ENCODE measurements at places on chromosomes 11 and 22.

DNA sequence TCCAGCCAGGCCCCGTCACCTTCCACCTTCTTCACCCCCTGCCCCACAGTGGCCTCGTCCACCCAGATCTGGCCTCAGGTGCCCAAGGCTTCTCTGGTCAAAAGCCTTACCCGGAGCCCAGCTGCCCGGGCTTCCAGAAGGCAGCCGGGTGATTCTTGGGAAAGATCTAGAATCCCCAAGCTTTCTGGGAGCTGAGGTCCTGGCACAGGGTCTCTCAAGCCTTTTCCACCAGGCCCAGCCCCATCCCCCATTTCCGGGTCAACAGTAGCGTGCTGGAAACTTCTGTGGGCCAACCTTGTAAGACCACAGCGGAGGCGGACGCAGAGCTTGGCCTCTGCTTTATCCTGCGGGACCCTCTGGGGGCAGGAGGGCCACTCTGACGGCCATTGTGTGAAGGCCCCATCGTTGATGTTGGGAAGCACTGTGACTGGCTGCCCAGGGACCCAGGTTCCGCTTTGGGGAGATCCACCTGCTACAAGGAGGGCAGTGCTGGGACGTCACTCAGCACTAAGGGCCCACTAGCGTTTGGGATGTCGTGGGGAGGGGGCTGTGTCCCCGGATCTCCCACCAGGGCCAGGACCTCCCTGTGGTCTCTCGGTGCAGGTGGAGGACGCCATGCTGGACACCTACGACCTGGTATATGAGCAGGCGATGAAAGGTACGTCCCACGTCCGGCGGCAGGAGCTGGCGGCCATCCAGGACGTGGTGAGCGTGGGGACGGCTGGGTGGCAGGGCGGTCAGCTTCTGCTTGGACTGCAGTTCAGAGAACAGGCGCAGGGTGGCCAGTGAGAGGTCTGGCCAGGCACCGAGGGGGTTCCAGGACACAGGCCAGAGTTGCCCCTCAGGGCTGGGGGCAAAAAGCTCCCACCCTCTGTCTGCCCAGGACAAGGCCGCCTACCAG lies 11.5 kb downstream of the TSPAN32 start:
- DNase-seq = no peak

- no peak for DNase-seq
Observed at GRCh38 chr22:32796865-32797573, 4.5 kb upstream of the TIMP3 start.

GRCh38 chr11:126497581-126498122 lies 142.2 kb downstream of the ST3GAL4 start:
- no peak for DNase-seq

DNA sequence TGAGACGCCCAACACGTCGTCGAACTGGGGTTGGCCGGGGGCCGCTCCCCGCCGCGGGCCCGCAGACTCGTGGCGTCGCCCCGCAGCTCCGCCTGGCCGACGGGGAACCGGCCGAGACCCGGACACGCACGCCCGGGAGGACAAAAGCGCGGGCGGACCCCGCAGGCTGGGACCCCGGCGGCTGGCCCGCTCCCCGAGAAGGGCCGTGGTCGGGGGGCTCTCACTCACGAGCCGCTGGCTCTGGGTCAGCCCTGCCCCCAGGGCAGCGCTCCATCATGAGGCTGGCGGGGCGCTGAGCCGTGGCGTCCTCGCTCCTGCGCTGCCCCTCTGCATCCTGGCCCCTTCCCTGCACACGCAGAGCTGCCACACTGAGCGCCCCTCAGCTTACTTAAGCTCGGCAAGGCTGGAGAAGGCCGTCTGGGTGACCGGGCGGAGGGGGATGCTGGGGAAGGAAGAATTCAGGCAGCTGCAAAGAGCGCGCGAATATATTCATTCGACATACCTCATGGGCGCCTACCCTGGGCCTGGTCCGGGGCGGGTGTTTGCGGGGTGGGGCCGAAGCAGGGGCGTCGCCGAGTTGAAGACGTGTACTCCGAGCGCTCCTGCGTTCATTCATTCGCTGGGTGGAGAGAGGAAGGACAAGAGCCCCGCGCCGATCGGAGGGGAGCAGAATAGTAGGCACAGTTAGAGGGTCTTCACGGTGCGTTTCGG lies 579 bp upstream of the CYB5R2 start:
- DNase-seq = no peak

- no peak for DNase-seq
Observed at GRCh38 chr11:27678242-27678641, 22.0 kb downstream of the BDNF start.

DNA sequence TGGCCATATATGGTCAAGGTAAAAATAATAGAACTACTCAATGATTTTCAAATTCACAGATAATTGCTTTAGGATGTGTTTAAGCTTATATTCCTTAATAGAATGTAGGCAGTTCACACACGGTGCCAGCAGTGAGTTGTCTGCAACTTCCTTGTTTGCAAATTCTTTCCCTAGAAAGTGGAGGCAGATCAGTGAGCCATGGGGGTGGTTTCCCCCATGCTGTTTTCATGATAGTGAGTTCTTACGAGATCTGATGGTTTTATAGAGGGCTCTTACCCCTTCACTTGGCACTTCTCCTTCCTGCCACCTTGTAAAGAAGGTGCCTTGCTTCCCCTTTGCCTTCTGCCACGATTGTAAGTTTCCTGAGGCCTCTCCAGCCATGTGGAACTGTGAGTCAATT lies 111.8 kb upstream of the LMO1 start:
- DNase-seq = no peak

DNA sequence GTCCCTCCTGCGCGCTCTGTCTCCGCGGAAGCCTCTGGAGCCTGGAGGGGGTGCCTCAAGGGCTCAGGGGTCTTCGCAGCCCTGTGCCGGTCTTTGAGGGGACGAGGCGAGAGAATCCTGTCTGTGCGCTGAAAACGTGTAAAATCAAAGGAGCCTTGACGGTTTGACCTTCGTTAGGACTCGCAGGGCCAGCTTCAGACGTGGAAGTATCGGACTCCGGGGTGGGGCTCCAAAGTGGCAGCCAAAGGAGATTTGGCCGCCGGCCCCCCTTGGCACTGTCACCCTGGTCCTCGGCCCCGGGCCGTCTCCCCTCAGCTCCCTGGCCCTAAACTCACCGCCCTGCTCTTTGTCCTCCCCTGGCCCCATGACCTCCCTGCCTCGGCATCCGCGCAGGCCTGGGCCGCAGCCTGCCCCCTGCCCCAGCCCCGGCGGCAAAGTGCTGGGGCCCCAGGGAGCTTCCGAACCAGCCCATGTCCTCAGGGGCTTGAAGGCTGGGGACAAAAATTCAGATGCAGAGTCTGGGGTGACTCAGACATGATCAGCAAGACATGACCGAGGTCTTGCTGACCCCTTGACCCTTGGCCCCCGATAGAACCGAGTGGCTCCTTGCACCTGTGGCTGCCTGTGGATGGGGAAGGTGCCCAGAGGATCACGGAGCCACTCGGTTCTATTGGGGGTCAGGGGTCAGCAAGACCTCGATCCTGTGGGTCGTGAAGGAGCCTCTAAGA lies 6.9 kb upstream of the PHRF1 start:
- no peak for DNase-seq

- no peak for DNase-seq
Observed at GRCh38 chr11:86787018-86787536, 13.3 kb upstream of the PRSS23 start.

- DNase-seq = no peak
Observed at GRCh38 chr22:44646668-44647067, 55.3 kb upstream of the PRR5 start.

DNA sequence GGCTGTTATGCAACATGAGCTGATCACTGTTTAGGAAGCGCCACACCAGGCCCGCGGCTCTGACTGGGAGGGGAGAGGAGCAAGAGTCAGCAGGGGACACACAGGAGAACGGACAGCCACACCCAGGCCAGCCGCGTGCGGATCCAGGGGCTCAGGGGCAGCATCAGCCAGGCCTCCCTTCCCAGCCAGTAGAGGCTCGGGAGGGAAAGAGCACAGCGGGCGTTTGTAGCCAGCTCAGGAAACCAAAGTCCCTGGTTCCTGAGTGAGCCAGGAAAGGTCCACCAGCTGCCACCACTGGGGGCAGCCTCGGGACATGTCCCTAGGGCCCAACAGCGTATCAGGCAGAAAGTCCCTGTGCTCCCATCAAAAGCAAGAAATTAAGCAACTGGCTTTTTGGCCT lies 71.8 kb upstream of the PITPNB start:
- no peak for DNase-seq

- no peak for DNase-seq
Observed at GRCh38 chr11:12756867-12757266, 82.6 kb downstream of the TEAD1 start.

DNA sequence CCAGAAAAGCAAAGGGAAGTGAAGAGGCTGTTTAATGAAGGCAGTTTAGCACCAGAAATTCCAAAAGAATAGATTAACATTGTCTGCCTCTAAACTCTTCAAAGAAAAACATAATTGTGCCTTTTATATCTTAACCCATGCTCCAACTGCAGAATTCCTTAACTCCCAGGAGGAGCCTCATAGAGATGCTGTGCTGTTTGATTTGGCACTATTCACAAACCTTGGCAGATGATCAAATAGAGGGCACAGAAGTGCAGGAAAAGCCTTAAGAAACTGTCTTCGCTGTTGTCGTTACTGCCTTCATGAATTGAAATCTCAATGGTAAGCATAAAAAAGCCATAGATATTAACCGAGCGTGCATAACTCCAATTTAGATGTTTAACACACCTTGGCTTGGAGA lies 124.1 kb upstream of the MPPED2 start:
- no peak for DNase-seq

GRCh38 chr22:24465566-24465965 lies 29.6 kb upstream of the UPB1 start:
- no peak for DNase-seq

- no peak for DNase-seq
Observed at GRCh38 chr22:38110008-38110862, at the start of gene BAIAP2L2. Gene BAIAP2L2 (minus strand): TSS chr22:38110684. CDS start chr22:38110525, 159 bp downstream.

DNA sequence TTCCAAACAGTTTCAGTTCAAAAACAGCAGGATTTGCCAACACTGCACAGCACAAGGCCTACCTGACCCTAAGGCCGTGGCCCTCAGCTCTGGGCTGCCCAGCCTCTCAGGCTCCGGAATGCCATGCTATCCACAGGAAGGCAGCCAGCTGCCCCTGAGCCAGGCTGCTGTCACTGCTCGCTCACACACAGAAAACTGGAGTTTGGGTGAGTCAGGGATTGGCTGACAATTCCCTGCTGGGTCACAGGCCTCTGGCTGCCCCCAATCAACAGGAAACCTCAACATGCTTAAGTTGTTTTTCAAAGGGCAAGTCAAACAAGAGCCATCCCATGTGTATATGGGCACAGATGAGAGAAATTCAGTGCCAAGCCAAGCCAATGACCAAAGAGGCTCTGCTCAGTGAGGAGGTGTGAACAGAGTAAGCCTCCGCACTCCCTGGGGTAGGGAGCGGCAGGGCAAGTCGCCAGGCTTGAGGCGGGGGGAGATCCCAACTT lies 50.2 kb downstream of the RPL27A start:
- DNase-seq = no peak

- no peak for DNase-seq
Observed at GRCh38 chr11:2995031-2995561, 3.0 kb upstream of the NAP1L4 start.

GRCh38 chr11:124079631-124080326 lies 35.5 kb upstream of the VWA5A start:
- no peak for DNase-seq

- no peak for DNase-seq
Observed at GRCh38 chr11:21625982-21626381, 566.9 kb upstream of the ANO5 start.

GRCh38 chr22:26725012-26725676 lies 67.8 kb downstream of the MIAT start:
- no peak for DNase-seq

DNA sequence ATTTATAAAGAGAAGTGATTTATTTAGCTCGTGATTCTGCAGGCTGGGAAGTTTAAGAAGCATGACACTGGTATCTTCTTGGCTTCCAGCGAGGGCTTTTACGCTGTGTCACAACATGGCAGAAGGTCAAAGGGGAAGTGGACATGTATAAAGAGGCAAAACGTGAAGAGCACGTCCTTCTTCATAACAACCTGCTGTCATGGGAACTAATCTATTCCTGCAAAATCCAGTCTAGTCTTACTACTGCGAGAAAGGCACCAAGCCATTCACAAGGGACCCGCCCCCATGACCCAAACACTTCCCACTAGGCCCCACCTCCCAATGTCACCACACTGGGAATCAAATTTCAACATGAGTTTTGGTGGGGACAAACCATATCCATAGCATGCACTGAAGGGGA lies 58.3 kb downstream of the AMOTL1 start:
- no peak for DNase-seq

- no peak for DNase-seq
Observed at GRCh38 chr22:48629631-48630432, 1197.8 kb downstream of the BRD1 start.

- no peak for DNase-seq
Observed at GRCh38 chr22:36385491-36386350, 2.0 kb downstream of the MYH9 start.

DNA sequence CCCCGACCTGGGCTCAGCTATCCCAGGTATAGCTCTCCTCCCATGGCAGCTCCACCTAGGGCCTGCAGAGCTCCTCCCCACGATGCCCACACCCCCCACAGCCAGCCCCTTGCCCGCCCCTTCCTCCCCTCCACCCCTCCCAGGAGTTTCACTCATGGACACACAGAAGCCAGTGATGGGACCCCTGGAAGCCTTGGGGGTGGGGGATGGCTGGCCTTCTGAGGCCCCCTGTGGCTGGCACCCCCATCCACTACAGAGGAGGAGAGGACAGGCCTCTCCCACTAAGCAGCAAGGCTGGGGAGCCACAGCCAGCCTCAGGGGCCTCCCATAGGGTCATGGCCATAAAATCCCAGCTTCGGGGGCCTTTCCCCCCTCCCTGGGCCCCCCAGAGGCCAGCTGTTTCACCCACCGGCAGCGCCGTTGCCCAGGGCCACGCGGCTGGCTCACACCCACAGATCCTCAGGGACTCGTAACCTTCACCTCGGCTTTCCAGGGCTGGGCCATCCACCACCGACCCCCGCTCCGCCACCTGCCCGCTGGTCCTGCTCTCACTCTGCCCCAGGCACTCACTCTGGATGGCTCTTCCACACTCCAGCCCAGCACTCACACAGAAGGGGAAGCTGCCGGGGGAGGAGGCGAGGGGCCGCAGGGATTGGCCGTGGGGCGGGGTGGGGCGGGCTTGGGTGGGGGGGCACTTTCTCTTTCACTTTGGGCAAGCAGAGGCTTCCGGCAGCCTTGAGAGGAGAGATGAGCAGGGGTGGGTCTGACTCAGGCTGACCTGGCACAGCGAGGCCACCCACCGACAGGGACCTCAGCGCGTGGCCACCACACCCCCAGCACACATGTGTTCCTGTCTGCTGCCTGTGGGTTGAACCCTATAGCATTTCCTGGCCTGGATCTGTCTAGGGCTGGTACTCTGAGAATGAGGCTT lies 2.2 kb downstream of the SLC25A22 start:
- no peak for DNase-seq

- no peak for DNase-seq
Observed at GRCh38 chr11:13955971-13956421, 6.5 kb upstream of the SPON1 start.

- no peak for DNase-seq
Observed at GRCh38 chr11:19938169-19938856, 222.0 kb downstream of the DBX1 start.

GRCh38 chr11:117931971-117932370 lies 2.8 kb upstream of the TMPRSS13 start:
- no peak for DNase-seq

- DNase-seq = no peak
Observed at GRCh38 chr22:17132112-17132511, 11.0 kb upstream of the TMEM121B start.

GRCh38 chr22:42283278-42284201 lies 13.1 kb upstream of the TCF20 start:
- no peak for DNase-seq
